ENCODE measurements at places on chromosomes 7 and 10.

GRCh38 chr7:95062901-95063300 lies 155.5 kb downstream of the PPP1R9A start:
- no peak for DNase-seq

DNA sequence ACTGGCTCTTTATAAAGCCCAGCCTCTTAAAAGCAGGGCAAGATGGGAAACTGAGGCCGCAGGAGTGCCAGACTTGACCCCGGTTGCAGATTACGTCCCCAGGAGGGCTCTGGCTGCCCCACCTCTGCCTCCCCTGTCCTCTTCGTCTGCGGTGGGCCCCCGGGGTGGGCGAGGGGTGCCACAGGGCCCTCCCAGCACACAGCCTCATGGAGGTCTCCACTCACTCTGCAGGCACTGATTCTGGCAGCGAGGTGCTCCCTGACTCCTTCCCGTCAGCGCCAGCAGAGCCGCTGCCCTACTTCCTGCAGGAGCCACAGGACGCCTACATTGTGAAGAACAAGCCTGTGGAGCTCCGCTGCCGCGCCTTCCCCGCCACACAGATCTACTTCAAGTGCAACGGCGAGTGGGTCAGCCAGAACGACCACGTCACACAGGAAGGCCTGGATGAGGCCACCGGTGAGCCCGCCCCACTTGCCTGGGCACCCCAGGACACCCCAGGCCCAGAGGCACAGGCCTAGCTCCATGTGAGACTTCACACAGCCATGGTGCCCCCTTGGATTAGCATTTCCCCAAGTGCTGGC lies 39.4 kb upstream of the SLC29A3 start:
- DNase-seq = no peak

DNA sequence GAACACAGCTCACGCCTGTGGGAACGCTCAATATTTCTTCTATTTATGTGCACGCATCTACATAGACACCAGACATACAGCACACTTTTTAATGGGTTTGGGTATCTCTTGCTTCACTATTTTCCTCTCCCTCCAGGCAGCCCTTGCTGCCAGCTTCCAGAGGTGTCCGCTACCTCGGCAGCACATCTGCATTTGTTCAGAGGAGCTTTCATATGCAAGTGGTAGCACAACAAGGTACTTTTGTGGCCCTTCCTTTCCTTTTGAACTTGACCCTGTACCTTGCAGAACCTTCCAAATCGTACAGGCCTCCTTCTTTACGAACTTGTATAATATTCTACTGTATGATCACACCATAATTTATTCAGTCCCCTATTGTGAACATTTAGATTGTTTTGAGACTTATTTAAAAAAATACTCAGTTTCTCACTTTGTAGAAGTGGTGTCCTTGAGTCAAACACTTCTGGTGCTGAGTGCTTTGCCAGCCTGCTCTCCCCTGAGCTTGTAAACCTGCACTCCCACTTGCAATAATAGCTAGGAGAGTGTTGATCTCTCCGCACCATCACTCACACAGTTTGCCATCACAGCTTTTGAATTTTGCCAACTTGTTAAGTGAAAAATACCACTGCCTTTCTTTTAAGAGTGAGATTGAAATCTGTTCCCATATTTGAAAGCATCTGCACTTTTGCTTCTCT lies 106.0 kb upstream of the ZNF32 start:
- no peak for DNase-seq

DNA sequence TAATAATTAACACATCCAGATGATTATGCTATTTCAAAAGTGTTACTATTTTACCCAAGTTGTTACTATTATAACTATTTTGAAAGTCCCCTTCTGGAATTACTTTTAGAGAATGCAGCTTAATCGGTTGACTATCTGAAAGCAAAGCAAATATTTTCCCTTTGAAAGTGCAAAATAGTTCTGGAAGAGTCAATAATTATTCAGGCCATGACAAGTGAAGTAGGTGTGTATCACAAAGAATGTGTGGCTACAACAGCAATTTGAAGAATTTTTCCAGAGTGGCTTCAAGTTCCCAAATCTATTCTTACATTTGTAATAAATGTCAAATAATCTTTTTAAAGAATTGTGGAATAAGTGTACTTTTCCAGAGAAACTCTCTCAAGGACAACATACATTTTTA lies 42.8 kb downstream of the RNLS start:
- DNase-seq = no peak

DNA sequence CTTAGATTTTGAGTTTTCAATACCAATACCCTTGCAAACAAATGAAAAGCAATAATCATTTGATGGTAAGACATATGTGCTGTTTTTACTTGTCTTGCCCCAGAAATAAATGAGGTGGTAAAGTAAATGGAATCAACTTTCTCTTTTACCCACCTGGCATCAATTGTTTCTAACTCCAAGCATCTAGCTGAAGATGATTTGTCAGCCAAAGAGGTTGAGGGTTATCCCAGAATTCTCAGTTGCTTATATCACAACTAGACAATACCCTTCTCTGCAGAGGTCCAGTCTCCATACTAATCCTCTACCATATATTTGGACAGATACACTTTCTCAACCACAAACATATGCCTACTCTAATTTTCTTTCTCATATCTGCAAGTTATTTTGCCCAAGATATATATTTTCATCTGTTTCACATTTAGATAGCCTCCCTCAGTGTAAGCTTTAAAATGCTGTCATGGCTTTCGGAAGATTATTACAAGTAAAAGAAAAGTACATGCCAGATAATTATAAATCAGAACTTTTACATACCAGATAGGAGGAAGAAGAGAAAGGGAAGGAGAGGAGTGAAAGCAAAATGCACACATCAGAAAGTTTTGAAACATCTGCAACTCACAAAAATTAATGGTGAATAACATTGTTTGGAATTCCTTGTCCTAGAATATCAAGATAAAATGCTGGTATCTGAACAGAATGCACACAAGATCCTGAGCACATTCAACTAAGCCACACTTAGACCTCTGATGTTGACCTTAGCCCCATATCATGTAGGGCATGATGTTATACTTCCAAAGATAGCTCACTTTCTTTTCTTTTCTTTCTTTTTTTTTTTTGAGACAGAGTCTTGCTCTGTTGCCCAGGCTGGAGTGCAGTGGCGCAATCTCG lies 146.6 kb downstream of the REEP3 start:
- DNase-seq = no peak

- DNase-seq = no peak
Observed at GRCh38 chr7:123485187-123485586, 49.2 kb downstream of the IQUB start.

DNA sequence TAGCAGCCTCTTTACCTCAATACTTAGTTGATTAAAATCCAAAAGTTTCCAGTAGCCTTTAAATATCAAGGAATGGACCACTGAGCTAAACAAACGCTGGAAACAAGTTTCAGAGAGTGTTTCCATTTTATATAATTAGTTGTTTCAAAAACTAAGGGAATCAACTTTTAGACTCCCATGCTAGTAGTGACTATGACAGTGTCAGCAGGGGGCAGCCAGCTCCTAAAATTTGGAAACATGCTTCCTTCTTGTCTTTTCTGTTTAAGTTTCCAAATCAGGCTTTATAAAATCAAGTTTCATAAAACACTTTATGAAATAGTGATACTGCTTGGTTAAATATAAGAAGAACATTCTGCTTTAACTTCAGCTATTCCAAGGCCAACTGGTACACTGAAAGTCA lies 138.2 kb upstream of the TMEM229A start:
- no peak for DNase-seq

- DNase-seq = no peak
Observed at GRCh38 chr10:2674451-2674850, 392.9 kb upstream of the PFKP start.

GRCh38 chr10:10677479-10677878 lies 340.2 kb upstream of the CELF2 start:
- no peak for DNase-seq

DNA sequence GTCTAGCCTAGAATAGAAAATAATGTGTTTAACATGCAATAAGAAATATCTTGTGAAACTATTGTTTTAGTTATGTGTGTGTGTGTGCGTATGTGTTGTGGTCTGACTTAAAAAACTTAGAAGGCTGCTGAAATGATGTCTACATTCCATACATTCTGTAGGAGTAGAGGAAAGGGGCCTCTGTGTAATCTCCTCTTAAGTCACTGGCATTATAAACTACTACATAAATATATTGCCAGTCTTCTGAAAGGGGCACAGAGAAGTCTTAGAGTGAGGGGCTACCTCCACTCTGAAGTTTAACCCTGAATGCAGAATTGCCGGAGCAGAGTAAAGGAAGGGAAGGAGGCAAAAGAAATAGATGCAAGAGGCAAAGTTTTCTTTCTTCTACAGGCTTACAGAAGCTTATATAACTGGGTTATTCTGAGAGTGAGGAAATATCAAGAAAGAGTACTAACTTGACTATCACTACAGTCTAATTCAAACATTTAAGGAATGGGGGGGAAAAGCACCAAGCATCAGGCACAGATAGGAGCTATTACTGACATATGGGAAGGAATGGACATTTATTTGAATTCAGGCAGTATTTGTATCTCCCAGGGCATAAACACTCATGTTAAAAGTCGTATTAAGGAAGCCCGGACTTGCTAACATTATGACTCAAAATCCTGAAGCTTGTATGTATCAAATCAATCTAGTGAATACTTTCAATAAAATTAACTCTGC lies 75.7 kb downstream of the DNAJC1 start:
- DNase-seq = no peak

GRCh38 chr7:37118004-37118403 lies 330.7 kb downstream of the ELMO1 start:
- no peak for DNase-seq

DNA sequence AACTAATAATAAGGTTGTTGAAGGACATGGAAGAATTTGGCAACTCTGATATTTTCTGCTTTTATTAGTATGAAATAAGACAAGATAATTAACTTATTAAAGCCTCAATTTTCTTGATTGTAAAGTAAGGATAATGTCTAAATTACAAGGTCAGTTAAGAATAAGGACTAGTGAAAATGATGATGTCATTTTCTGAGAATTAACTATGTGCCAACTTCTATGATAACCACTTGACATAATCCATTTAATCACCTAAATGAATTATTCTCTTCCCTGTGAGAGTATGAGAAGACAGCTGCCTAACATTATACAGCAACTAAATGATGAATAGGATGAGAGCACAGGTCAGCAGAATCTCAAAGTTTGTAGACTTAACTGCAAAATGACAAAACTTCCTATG lies 1153.4 kb upstream of the POT1 start:
- DNase-seq = no peak

DNA sequence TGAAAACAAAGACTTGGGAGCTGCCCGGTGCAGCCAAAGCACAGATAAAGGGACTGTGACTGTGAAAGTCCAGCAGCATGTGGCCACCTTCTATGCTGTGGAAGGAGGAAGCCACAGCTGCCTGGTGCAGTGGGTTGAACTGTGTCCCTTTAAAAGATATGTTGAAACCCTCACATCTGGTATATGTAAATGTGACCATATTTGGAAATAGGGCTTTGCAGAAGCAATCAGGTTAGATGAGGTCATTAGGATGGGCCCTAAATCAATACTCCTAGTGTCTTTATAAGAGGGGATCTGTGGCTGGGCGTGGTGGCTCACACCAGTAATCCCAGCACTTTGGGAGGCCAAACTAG lies 136.9 kb downstream of the GLI3 start:
- DNase-seq = no peak

GRCh38 chr10:71720288-71720687 lies 710 bp upstream of the C10orf105 start:
- no peak for DNase-seq

DNA sequence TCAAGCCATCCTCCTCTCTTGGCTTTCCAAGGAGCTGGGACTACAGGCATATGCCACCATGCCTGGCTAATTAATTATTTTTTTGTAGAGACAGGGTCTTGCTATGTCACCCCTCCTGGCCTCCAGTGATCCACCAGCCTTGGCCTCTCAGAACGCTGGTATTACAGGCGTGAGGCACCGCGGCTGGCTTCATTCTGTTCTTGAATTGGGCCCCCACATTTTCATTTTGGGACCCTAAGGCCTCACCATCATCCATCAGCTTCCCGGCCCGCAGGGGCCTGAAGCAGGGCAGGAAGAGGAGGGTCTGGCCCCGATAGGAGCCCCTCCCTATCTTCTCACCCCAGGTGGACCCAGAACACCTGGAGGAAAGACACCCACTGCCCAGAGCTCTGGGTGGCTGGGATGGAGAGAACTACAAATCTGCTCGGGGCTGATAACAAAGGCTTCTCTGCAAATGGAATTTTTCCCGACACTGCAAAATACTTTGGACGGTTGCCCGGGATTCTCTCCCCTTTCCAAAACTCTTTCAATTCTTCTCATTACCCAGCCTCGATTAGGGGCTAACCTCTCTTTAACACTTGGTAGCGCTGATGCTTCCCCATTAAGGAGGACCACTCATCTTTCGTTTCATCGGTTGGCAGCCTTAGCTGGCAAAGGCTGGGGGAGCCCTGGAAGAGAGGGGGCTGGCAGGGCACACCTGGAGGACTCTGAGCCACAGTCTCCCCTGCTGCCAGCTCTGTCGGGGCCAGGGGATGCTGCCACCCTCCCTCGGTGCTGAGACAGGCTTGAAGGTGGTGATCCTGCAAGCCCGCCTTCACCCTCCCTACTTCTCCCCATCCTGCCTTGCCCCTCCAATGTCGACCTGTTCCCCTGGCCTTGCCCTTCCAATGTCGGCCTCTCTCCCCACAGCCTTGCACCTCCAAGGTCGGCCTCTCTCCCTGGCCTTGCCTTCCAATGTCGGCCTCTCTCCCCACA lies 81.0 kb upstream of the GNA12 start:
- DNase-seq = no peak

GRCh38 chr10:86264481-86265231 lies 101.9 kb downstream of the GRID1 start:
- no peak for DNase-seq

- DNase-seq = no peak
Observed at GRCh38 chr10:101066146-101066895, 4.5 kb downstream of the KAZALD1 start.

GRCh38 chr7:108604307-108605077 lies 34.8 kb downstream of the DNAJB9 start:
- no peak for DNase-seq

- DNase-seq = no peak
Observed at GRCh38 chr7:30166155-30166840, 31.5 kb downstream of the MTURN start.

- DNase-seq = no peak
Observed at GRCh38 chr10:48655411-48656240, 29.0 kb upstream of the WDFY4 start.

DNA sequence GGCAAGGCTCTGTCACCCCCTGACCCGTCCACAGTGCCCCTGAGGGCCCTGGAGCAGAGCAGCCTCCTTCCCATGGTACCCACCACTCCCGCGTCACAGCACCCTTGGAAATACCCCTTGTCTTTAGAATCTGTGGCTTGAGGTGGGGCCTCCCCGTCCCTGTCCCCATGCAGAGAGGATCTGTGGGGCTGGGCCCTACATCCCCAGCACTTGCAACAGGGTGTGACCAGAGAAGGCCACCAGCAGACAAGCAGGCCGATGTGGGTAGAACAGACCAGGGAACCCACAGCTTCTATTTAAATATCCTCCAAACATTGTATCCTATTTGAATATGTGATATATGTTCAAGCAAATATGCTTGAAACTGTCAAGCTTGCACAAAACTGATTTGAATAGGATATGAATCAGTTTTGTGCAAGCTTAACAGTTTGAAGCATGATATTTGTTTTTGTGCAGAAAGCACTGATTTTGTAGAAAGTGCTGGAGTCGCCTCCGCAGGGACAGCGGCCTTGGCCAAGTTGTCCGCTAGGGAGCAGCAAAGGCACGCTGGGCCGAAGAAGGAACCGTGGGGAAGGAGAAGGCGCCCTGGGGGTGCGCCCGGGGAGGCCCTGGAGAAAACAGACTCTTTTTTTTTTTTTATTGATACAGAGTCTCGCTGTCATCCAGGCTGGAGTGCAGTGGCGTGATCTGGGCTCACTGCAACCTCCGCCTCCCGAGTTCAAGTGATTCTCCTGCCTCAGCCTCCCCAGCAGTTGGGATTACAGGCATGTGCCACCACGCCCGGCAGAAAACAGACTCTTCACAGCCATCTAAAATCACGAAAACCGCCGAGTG lies 2.2 kb downstream of the CFAP46 start:
- DNase-seq = no peak
